Esophagus mucosa (tissue), 1 donor: ENCODE measurements at places on chromosomes 5 and 9. TPM values are rescaled to one million over a fixed set of nuclear protein-coding genes. Genes with fewer than 3 reads are reported as not detected.

Gene KCNV2
- not detected for total RNA-seq

Gene UGT3A2
- not detected for total RNA-seq

Gene IL3
- total RNA-seq: not detected

Gene PCA3
- not detected for total RNA-seq

Gene ZFP2
- total RNA-seq: 0.08 TPM

Gene CARTPT
- not detected for total RNA-seq

Gene FOXD4L6
- not detected for total RNA-seq

Gene CEP72
- total RNA-seq: 8.2 TPM
